ENCODE measurements at places on chromosomes 2 and 18.
A peak's percentile ranks its signal among the peaks of the same experiment; 100 is the strongest.

GRCh38 chr18:424668-425067, 75.8 kb downstream of the COLEC12 start:
- DNase-seq, result no peak

- DNase-seq, result no peak
These were observed 245.9 kb upstream of the PXDN start for GRCh38 chr2:1990151-1990589.

DNA sequence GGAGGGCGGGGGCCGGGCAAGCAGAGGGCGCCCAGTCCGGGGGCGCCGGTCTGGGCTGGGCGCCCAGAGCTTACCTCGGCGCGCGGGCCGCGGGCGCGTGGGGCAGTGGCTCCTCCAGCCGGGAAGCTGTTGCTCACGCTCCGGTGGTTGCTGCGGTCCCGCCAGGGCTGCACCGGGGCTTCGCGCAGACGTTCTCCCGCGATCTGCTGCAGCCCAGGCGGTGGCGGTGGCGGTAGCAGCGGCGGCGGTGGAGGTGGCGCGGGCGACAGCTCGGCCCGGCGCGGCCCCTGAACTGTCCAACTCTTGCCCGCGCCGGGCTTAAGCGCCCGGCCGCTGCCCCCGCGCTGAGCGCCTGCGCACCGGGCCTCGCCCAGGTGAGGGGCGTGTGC, 391 bp downstream of the ZNF385B start:
- DNase-seq, result peak; percentile 6

- no peak for DNase-seq
These were observed 31.5 kb upstream of the INSIG2 start for GRCh38 chr2:118056801-118057200.

DNA sequence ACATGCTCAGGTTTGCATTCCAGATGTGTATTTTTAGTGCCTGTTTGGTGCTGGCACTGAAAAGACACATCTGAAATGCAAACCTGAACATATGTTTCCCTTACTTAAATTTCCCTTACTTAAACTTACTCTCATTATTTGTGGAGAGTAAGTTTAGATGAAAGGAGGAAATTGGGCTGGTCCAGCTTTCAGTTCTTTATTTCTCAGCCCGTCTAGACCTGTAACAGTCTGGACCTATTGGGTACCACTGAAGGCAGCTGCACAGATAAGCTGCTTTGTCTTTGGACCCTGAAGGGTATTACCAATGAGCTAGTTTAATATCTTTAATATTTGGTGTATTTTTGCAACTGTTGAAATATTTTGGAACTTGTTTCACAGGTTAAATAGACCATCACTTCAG, 17.0 kb upstream of the DSG3 start:
- DNase-seq, result no peak

DNA sequence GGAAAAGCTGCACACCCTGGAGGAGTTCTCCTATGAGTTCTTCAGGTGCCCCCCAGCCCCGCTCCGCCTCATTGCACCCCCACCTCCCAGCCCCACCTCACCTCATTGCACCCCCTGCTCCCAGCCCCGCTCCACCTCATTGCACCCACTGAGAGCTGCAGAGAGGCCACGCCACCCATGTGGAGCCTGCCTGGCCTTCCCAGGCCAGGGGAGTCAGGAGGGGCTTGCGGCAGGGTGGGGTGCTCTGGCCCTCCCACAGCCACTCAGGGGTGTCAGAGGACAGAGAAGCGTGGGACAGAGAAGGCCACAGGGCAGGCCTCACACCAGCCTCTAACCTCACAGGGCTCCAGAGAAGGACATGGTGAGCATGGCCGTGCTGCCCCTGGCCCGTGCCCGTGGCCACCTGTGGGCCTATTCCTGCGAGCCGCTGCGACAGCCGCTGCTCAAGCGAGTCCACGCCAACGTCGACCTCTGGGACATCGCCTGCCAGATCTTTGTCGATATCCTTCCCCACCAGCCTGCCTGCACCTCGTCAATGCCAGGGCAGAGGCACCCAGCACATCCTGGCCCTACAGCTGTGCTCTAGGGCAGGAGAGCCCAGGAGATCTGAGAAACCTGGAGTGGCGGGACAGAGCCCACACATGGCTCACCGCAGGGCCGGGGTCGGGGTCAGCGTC, 15.0 kb upstream of the GPR17 start:
- no peak for DNase-seq

GRCh38 chr2:118387509-118387908, 299.2 kb downstream of the INSIG2 start:
- DNase-seq, result no peak

DNA sequence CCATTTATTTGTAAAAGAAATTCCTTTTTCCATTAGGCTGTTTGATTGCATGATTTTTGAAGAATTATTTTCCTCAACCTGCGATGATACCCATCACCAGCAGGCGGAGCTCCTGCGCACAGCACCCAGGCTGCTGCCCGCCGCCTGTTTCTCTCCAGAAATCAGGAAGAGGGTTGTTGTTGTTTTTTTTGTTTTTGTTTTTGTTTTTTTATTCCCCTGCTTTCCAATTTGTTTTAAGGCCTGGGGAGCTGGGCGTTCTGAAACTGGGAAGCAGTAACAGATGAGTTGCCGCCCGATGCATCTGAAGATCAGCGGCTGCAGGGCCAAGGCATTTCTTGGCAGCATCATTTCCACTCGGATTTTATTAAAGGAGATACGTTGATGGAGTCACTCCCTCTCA, 132.1 kb downstream of the MBP start:
- DNase-seq, result no peak

GRCh38 chr2:176865336-176865735, 347.3 kb upstream of the HNRNPA3 start:
- DNase-seq, result no peak

DNA sequence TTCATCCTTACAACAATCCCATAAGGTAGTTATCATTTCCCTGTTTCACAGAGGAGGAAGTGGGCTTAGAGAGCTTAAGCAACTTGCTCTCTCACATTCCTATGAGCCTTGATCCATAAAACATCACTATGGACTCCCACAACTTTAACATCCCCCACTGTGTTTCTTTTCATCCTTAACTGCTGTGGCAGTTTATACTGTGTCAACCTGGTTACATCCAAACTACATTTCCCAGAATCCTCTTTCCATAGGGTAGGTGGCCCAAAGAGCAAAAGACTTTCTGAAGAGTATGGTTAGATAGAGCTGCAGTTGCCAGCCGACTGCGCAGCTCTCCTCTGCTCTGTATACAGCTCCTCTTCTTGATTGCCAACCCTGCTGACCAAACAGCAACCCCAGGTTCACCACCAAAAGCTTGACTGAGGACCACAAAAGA, 22.5 kb downstream of the MAP3K2 start:
- DNase-seq, result no peak
